ENCODE measurements at places on chromosomes 16 and 17. TPM values are rescaled to one million over a fixed set of nuclear protein-coding genes. Genes with fewer than 3 reads are reported as not detected.

- DNase-seq: no peak
These were observed 9.5 kb upstream of the TMEM101 start for GRCh38 chr17:44024271-44024663.

- DNase-seq: no peak
These were observed 20.3 kb downstream of the PIMREG start for GRCh38 chr17:6464446-6465041.

GRCh38 chr16:1610071-1610898, 1.6 kb downstream of the IFT140 start:
- DNase-seq: peak; percentile 73

Gene TMEM106A
- 7.4 TPM for polyA plus RNA-seq

Measured in IMR-90 (cell line).